ENCODE measurements at places on chromosomes 3 and 15.
A peak's percentile ranks its signal among the peaks of the same experiment; 100 is the strongest.

GRCh38 chr15:51634591-51635198 lies 12.1 kb upstream of the DMXL2 start:
- no peak for DNase-seq

GRCh38 chr3:179720196-179720595 lies 67.4 kb downstream of the USP13 start:
- no peak for DNase-seq

DNA sequence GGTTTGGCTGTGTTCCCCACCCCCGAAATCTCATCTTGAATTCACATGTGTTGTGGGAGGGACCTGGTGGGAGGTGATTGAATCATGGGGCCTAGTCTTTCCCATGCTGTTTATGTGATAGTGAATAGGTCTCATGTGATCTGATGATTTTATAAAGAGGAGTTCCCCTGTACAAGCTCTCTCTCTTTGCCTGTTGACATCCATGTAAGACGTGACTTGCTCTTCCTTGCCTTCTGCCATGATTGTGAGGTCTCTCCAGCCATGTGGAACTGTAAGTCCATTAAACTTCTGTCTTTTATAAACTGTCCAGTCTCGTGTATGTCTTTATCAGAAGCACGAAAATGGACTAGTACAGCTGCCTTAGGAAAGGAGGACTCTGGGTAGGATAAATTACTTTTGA lies 976.7 kb downstream of the MCTP2 start:
- DNase-seq, result no peak

GRCh38 chr3:127101411-127102187 lies 91.3 kb upstream of the PRR23E start:
- DNase-seq, result peak; percentile 46

DNA sequence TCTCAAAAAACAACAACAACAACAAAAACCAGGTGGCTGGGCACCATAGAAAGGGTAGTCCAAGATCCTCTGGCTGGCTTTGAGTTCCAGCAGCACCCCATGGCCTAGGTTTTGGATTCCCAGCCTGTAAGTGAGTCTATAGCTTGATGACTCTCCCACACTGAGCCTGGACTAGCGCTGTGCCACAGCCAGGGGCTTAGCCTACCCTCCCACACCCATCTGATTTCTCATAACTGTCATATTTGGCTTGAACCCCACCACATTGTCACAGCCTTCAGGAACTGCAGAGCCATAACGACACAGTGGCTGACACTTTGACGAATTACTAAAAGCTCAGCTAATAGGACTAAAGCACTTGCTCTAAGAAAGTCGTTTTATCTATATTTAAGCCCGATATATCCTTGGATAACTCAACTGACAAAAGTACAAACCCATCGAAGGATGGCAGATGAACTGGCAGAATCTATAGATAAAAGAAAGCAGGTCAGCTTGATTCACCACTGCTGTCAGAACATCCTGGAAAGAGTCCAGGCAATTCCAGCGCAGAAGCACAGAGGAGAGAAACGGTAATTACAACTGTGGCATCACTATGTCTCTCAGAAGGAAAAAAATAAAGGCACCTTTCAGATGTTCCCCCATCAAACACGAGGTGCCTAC lies 62.1 kb downstream of the HOMER2 start:
- no peak for DNase-seq

GRCh38 chr3:31196881-31197364 lies 302.5 kb upstream of the GADL1 start:
- no peak for DNase-seq

GRCh38 chr3:154176036-154176435 lies 54.8 kb downstream of the ARHGEF26 start:
- no peak for DNase-seq

GRCh38 chr3:65406470-65406869 lies 632.2 kb downstream of the MAGI1 start:
- no peak for DNase-seq

DNA sequence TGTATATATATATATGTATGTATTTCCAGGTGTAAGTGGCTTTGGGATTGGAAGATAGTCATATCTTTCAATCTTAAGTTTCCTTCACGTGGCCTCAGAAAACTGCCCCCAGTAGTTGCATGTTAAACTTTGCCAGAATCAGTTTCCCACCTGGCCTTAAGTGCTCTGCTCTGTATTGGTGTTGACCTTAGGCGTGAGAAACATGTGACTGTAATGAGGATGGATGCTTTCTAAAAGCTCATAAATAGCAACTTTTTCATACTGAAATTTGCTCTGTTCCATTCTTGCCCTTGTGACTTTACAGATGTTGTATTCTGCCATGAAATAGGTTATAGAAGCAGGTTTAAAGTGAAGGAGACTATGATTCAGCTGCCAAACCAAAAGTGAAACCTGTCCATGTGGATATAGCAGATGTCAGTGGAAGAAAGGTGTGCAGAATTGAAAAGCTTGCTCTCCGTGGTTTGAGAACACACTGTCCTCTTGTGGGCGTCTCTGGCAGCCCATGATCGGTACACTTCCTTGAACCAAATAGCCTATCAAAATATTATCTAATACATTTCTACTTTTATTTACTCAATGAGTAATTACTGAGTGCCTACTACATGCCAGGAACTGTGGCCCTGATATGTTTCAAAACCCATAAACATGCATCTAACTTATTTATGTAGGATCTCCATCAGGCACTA lies 15.8 kb downstream of the SCG5 start:
- peak; percentile 32 for DNase-seq

GRCh38 chr3:49740427-49740826 lies 16.7 kb upstream of the GMPPB start:
- DNase-seq, result no peak

All from NCI-H2171 (cell line).